Activated CD8-positive, alpha-beta T cell treated with anti-CD3 and anti-CD28 coated beads, Interleukin-2, amount 10 ng/mL, durations not matched to agents 7 days and 5 days (primary cell): ENCODE measurements at places on chromosomes 3 and 15.
A peak's percentile ranks its signal among the peaks of the same experiment; 100 is the strongest.

GRCh38 chr3:66592927-66593625 is 92.3 kb upstream of the LRIG1 start:
- peaks cover 14% of the 10 kb centered on the region for H3K27me3 ChIP-seq
- H3K4me1 ChIP-seq = no peaks in the 10 kb centered on the region
- H3K4me3 ChIP-seq = no peak overlapping the region

- no peaks in the 10 kb centered on the region for H3K4me1 ChIP-seq
- no peak overlapping the region for H3K4me3 ChIP-seq
- H3K36me3 ChIP-seq = no peaks in the 10 kb centered on the region
- DNase-seq = no peak
Measured at GRCh38 chr15:96070636-96071035, 259.9 kb upstream of the NR2F2 start.

- H3K4me3 ChIP-seq = no peak overlapping the region
- peaks cover 41% of the 10 kb centered on the region for H3K36me3 ChIP-seq
- DNase-seq = no peak
Measured at GRCh38 chr3:46334741-46335478, 19.0 kb upstream of the CCR2 start.

DNA sequence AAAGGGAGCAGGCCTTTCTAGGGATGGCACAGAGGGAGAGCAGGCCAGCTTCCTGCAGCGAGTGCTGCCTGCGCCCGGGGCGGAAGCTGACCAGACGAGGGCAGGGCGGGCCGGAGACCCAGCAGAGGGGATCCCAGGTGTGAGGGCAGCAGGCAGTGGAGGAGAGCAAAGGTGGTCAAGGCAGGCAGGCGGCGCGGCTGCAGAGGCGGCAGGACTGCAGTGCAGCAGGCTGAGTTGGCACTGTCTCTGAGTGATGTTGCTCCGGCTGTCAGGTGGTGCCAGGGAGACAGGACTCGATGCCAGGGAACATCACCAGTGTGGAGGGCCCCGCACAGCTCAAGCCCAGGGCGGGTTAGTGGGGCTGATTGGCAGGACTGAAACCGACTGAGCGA is 22.3 kb upstream of the PLXNA1 start:
- H3K36me3 ChIP-seq = no peaks in the 10 kb centered on the region
- DNase-seq = no peak
- no peaks in the 10 kb centered on the region for H3K27me3 ChIP-seq
- H3K4me3 ChIP-seq = no peak overlapping the region

- H3K4me1 ChIP-seq = no peaks in the 10 kb centered on the region
- H3K27ac ChIP-seq = no peak overlapping the region
- DNase-seq = no peak
- no peaks in the 10 kb centered on the region for H3K36me3 ChIP-seq
Measured at GRCh38 chr3:181497358-181497757, 214.4 kb upstream of the SOX2 start.

DNA sequence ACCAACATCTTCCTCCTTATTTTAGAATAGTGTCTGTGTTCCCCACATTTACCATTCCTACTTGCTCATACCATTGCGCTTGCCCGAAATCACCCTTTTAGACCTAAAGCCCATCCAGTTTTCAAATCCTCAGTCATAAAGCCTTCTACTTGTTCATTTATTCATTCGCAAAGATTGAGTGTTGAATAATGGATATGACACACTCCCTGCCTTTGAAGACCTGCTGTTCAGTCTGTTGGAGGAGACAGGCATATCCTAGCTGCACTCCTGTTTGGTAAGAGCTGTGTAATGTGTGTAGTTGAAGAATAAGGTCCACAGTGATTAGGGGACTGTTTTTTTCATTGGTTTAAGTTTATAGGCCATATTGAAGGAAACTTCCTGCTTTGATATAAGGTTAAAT is 1.7 kb downstream of the CNOT10 start:
- H3K4me3 ChIP-seq = peak overlapping the region; percentile 94
- H3K27ac ChIP-seq = peak overlapping the region; percentile 44
- peaks cover 29% of the 10 kb centered on the region for H3K4me1 ChIP-seq

DNA sequence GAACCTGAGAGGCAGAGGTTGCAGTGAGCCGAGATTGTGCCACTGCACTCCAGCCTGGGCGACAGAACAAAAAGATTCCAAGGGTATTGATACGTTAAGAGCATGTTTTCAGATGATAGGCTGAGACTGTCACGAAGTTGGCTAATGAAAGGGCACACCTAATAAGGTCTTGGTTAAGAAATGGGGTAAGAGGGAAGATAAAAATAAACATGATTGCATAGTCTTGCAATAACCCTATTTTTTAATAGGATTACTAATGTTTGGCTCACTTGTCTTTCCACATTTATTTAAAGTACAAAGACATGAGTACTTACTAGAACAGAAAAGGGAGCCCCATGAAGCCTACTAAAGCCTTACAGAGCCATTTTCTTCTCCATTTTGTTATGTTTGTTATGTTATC is 109.0 kb downstream of the FRMD4B start:
- H3K4me3 ChIP-seq = no peak overlapping the region
- no peak overlapping the region for H3K27ac ChIP-seq
- no peak for DNase-seq
- H3K4me1 ChIP-seq = peaks cover 7% of the 10 kb centered on the region
- no peaks in the 10 kb centered on the region for H3K27me3 ChIP-seq

DNA sequence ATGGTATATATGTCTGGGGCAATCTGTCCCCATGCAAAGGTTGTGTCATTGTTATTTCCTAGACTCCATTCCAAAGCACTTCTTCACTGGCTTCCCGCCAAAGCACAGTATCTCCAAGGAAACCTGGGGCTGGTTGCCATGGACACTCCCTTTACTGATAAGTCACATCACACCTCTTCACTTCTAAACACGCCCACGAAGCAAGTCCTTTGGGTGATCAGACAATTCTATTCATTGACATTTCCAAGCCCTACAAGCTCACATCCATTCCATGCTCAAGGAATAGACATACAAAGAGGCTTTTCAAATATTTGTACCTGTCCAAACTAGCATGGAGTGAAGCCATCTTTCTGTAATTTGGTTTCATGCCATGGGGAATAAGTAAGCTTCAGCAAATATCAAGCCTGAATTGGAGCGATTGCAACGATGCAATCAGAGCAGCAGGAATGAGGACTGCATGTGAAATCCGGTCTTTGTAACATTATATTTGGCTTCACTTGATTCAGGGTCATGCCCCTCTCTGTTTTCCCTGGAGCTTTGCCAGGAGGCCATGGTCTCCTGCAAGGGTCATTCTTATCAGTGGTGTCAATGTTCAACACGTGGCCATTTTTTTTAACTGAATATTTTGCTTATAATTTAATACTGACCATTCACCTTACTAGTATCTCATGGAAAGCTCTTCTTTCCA is 201.6 kb upstream of the TMC3 start:
- no peak for DNase-seq
- H3K4me3 ChIP-seq = no peak overlapping the region
- no peaks in the 10 kb centered on the region for H3K4me1 ChIP-seq
- no peaks in the 10 kb centered on the region for H3K27me3 ChIP-seq
- no peaks in the 10 kb centered on the region for H3K36me3 ChIP-seq
